Stimulated activated CD4-positive, alpha-beta T cell treated with anti-CD3 and anti-CD28 coated beads, TNF-alpha, amount 100 ng/mL, for 1 hour (primary cell): ENCODE measurements at places on chromosomes 6 and 20.

- no peak for DNase-seq
These were observed 92.2 kb upstream of the MPC1 start for GRCh38 chr6:166474721-166475565.

- no peak for DNase-seq
These were observed 162.6 kb downstream of the DTNBP1 start for GRCh38 chr6:15500078-15500740.

DNA sequence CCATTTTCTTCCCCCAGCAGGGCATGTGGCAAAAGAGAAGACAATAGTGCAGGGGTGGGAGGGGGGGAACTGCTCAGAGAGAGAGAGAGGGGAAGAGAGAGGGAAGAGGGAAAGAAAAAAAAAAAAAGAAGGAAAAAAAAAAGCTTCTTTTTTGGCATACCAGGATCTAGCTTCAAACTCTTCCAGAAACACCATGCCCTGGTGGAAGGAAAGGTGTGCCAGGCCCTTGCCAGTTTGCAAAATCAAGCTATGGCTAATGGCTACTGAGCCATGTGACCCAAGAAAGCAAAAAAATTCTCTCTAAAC lies 326 bp downstream of the ZMYND8 start:
- DNase-seq = no peak

GRCh38 chr6:158793432-158793831 lies 25.7 kb downstream of the EZR start:
- DNase-seq = no peak

GRCh38 chr6:7721649-7722048 lies 4.2 kb upstream of the BMP6 start:
- DNase-seq = no peak

DNA sequence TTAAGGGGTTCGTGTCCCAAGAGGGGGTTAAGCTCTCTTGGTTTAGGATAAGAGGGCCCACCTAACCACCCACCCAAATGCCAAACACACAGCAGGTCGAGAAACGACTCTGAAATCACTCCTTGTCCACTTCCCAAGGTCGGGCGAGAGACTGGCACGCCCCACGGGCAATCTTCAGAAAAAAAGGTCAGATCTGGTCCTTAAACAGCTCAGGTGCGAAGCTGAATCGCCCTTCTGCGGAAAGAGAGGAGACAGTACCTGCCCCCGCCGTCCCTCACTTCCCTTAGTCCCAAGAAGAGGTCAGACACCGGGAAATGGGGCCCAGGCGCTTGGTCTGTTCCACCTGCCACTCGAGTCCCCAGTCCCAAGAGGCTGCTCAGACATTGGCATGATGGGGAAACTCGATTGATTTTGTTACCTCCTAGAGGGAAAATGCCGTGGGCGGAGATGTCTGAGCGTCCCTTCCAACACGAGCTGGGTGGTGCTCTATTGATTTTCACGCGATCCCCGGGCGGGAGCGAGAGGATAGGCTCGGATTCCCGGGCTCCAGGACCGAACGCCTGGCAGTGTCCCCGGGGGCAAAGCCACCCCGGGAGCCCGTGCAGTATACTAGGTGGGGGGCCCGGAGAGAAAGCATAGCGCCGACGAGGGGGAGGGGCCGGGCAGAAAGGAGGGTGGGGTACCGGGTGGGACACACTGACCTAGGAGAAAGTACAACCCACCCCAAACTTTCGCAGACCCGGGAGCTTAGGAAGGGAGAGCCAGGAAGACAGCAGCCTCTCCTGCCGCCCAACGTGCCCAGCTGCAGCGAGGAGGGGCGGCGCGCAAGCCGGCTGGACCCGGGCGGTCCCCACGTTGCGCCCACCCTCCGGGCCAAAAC lies 1.1 kb upstream of the SAMD5 start:
- DNase-seq = no peak

DNA sequence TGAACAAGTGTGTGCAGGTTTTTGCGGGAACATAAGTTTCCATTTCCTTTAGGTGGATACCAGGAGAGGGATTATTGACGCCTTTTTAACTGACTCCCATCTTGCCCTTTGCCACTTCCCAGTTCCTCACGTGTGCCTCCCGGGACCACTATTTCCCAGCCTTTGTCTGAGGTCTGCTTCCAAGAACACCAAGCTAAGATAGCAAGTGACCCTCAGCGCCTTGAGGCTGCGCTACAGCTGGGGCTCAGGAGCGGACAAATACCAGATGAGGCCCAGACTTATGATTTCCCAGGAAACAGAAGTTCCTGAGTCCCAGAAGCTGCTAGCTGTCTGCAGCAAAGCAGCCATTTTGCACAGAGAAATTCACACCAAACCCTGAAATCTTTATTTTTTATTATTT lies 216.7 kb downstream of the SYNDIG1 start:
- no peak for DNase-seq

GRCh38 chr6:21710908-21711627 lies 117.5 kb downstream of the SOX4 start:
- DNase-seq = no peak

- no peak for DNase-seq
These were observed 276.3 kb upstream of the AGPAT4 start for GRCh38 chr6:161549977-161550655.

DNA sequence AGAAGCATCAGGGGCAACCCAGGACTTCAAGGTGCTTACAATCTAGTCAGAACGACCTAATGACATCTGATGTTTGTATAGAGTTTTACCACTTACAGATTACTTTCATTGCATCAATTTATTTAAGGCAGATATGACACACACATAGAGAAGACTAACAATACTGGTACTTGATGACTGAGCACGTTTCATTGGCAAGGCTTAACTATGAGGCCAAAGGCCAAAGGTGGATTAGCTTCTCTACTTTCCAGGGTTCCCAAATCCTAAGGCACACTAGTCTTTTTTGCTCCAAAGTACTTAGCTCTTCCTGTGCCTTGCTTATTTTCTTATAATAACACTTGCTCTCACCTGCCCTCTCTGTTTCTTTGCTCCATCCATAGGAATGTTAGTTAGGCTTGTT lies 406.2 kb downstream of the ZFAND3 start:
- DNase-seq = no peak

- DNase-seq = peak; percentile 25
These were observed 58.4 kb downstream of the PDE7B start for GRCh38 chr6:135909737-135910387.

DNA sequence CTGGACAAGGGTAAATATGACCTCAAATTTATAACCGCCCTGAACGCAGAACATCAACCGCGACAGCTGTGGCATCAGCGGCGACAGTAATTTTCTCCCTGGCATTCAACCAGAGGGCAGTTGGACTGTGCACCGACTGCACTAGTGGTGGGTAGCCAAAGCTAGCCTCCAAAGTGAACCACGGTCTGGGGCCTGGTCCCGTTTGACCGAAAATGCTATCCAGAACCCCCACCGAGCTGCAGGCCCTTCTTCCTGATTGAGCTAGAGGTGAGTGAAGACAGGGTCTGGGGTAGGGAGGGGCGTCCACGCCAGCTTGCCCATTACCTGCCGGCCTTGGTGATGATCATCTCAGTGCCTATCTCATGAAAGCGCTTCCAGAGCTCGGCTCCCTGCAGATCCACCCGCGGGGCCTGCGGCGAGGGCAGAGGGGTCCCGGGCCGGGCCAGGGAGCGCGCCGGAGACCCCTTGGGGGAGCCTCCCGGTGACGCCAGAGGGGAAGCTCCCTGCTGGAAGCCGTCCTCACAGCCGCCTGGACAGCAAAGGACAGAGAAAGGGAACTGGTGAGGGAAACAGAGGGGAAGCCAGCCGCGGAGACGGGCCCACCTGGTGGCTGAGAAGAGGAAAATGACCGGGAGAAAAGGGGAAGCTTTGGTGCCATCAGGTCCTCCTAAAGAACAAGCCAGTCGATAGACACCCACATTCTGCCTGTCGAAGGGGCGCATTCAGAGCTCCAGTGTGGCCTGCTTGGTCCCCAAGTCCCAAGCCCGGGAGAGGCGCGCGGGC lies 2.0 kb downstream of the TBX18 start:
- no peak for DNase-seq

GRCh38 chr6:1325461-1326309 lies 13.8 kb downstream of the FOXQ1 start:
- no peak for DNase-seq

DNA sequence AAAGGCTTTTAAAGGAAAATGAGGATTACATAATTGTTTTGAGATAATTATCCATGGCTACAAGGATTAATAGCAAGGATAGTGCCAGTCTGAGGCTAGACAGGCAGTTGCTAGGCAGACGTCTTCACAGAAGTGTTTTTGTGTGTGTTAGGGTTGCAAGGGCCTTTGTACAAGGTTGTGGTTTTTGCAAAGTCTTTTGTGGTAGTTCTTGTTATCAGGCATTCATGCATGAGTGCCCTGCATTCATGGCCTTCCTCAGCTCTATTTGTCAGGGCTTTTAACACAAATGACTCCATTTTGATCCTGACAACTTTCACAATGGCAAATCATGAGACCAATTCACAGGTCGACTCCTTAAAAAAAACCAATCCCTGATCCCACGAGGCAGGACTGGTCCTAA lies 68.1 kb upstream of the TXNDC5 start:
- no peak for DNase-seq

- DNase-seq = no peak
These were observed 312.8 kb upstream of the PTCHD4 start for GRCh38 chr6:48423640-48424365.

GRCh38 chr20:50569864-50570836 lies 60.0 kb downstream of the PTPN1 start:
- DNase-seq = no peak

GRCh38 chr20:52047811-52048764 lies 143.5 kb downstream of the ZFP64 start:
- no peak for DNase-seq

- DNase-seq = no peak
These were observed 167.2 kb upstream of the KCNG1 start for GRCh38 chr20:51189814-51190782.

- no peak for DNase-seq
These were observed 230.4 kb upstream of the CST7 start for GRCh38 chr20:24718696-24719095.

DNA sequence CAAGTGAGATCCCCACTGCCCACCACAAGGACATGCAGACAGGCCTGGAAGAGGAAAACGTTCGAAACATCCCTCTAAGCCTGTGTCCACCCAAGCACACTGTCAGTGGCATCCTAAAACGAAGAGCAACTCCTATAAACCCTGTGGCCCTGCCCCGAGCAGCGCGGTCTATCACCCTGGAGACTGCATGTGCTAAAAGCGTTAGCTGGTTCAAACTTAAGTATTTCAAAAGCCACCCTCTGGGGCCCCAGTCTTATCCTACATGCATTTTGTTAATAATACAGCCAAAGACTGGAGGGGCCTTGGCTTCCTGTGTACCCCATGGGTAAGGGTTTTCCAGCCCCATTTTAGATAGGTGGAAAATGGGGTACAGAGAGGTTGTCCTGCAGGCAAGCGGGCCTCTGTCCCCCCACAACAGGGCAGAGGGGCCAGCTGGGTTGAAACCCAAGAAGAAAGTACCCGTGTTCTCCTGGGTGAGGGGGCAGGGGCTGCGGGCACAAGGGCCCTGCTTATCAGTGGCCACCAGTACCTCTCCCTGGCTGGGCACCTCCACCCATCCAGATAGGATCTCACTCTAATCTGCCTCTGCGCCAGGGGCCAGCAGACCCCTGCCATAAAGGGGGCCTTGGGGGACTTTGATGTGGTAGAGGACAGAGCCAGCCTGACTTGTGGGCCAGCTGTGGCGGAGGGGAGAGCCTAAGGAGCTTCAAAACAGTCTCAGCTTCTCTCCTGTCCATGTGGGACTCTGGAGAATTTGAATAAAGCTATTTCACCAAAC lies 28.3 kb downstream of the PREX1 start:
- DNase-seq = no peak

DNA sequence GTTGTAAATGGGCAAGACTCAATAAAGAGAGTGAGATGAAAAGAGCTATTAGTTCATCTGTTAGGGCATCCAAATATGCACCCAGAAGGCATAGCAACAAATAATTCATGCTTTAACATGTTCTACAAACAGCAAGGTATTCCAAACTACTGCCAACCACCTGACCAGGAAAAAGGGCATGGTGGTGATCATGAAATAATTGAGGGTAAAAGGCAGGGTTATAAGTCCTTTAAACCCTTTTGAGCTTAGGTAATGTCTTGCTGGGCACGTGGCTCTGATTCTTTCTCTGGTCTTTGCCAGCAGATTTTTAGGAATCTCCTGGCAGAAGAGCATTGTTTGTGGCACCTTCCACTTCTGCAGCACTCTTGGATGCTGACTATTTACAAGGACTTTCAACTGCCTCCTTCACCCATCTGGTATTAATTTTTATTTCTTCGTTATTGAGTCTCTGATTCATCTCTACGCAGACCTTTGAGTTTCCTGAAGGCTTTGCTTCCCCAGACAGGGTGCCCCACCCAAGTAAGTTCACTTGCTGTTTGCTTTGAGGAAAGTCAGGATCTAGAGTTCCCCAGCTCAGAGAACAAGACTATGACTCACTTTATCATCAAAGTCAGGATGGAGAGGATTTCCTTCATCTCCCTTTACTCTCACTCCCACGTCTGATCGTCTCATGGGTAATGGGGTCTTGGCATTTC lies 83.4 kb upstream of the NEDD9 start:
- DNase-seq = no peak

GRCh38 chr20:2809690-2810089 lies 5.1 kb upstream of the C20orf141 start:
- no peak for DNase-seq

DNA sequence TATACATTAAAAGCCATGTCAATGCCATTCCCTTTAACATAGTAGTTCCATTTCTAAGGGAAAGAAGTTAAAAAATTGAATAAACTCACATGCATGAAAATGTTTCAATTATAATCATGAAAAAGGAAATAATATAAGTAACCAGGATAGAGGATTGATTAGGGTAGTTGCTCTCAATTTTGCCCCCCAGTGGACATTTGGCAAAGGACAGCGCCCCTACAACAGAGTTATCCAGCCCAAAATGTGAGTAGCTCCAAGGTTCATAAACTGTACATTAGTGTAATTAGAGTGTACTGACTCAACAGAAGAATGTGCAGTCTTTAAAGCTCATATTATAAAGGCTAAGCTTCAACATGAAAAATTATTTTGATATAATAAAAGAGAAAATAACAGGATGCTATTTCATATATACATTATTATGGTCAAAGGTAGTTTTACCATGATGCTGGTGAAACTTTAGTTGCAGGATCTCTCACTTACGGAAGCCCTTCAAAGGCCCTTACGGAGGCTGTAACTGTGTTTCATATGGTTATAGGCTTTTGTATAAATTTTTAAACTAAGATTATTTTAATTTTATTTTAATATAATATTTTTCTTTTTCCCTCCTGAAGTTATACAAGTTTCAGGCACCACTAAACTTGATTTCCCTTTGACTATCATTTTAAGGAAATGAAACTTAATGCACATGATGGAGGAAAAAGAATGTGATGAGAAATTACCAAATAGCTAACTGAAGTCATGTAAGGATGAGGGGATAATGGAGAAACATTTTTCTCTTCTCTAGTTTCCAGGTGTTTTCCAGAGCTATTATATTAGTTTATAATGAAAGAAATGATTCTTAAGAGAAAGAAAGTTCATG lies 403.6 kb downstream of the PLCB1 start:
- DNase-seq = no peak

- DNase-seq = no peak
These were observed 274.1 kb upstream of the SASH1 start for GRCh38 chr6:148068437-148069061.

- DNase-seq = no peak
These were observed 30.0 kb downstream of the SLC22A3 start for GRCh38 chr6:160378218-160378617.
